ENCODE measurements at places on chromosomes 4 and X. TPM values are rescaled to one million over a fixed set of nuclear protein-coding genes. Genes with fewer than 3 reads are reported as not detected.

SLC16A2 gene
- 29.4 TPM for total RNA-seq

CDKL2 gene
- 0.47 TPM for total RNA-seq

HSD17B13 gene
- total RNA-seq: 0.06 TPM

SLC10A7 gene
- 2.6 TPM for total RNA-seq

SMIM14 gene
- total RNA-seq: 14.3 TPM

All from A549 treated with RU486 at 1 μM for 4 hours (cell line).